ENCODE measurements at places on chromosomes 5 and 9. TPM values are rescaled to one million over a fixed set of nuclear protein-coding genes. Genes with fewer than 3 reads are reported as not detected.

The FAM153A gene
- total RNA-seq = not detected

DNA sequence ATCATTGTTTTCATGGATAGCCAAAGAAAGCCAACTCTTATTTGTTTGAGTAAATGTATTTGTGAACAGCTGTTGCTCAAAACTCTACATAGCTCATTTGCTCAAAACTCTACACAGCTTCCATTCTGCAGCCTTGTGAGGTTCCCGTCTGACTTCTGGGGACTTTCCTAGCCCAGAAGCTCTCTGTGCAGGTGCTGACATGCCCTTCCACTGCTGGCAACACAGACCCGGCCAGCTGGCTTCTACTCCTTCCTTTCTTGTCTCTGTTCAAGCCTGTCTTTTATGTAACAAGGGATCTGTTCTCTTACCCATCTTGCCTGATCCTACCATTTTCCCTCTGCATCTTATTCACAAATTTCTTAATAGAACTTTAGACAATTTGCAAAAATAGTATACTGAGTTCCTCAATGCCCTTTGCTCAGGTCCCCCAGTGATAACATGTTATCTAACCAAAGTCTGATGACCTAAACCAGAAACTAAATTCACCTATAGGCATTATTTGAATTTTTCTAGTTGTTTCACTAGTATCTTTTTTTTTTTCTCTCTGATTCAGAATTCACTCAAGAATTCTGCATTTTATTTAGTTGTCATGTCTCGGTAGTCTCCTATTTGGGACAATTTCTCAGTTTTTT, 556.5 kb upstream of the SEMA6A start:
- DNase-seq = peak; percentile 78

DNA sequence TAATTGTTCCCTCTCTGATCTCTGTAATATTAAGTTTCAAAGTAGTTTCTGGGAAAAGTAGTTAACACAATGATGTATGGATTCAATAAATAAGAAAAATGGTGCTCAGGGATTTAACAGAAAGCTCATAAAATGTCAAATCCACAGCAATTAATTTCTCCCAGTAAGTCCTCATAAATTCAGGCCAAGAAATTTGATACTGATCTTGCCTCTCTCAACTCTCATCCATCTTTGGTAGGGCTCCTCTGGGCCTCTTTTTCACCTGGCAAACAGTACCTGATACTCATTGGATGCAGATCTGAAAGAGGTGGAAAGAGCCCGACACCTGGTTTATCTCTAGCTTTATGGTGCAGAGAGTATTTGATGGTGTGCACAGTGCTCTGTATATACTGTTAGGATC, 106.1 kb downstream of the STK32A start:
- DNase-seq = no peak

The SLC6A19 gene
- total RNA-seq = not detected

DNA sequence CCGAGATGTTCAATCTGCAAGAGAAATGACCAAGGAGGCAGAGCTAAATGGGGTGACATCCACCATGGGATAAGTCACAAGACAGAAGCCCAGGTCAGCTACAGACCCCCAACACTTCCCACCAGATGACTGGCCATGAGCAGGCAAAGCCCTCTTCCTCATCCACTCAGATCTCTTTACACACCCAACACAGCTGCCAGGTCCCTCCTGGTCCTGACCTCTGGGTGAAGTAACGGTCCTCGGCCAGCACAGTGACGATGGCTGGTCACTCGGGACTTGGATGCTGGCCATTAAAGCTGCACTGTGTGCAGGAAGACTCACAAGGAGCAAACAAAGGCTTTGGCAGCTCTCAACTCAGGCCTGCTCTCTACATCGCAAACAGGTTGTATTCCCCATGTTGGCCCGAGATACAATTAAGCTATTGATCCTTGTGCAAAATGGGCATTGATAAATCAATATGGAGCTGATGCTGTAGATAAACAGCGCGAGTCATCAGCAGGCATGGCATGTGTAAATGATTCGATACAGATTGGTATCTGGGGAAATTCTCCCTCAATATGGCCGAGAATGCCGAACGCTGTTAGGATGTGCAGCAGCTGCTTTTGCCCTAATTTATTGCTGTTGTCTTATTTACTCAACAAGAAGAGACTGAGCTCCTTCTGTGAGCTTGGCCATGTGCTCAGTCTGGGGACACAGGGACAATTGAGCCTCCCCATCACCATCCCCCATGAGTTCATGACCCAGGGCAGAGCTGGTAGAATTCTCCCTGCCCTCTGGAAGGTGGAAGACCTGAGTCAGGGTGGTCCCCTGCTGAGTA, 98.7 kb downstream of the C5orf15 start:
- DNase-seq = no peak

GRCh38 chr5:56314529-56314928, 81.4 kb upstream of the ANKRD55 start:
- DNase-seq = no peak

DNA sequence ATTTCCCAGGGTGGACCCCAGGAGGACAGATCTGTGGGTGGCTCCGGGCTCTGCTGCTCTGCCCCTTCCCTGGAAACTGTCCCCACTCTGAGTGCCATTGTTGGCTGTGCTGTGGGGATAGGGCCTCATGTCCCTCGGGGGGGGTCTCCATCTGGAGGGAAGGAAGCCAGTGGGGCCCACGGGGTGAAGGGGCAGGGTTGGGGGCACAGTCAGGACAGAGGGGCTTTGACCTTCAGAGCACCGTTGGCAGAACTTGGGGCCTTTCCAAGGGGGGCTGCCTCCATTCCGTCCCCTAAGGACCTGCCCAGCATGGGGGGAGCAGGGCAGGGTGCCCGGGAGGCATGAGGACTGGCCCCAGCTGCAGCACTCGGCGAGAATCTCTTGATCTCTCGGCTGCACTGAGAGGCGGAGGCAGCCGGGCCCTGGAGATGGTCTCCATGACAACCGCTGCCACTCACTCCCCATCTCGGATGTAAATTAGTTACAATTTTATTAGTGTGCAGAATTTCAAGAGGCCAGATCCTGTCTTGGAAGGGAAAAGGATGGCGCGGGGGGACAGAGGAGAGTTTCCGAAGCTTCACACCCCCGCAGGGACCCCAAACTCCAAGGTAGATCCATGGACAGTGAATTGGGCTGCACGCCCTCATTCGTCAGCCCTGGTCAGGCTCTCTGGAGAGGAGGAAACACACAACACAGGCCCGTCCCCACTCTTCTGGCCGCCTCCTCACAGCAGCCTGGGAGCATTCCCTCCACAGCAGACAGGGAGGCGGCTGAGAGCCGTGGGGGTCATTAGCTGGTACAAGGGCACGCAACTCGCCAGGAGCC, 216.2 kb upstream of the IER5L start:
- no peak for DNase-seq

Data from foreskin keratinocyte (primary cell).